ENCODE measurements at places on chromosomes 2 and 18.
A peak's percentile ranks its signal among the peaks of the same experiment; 100 is the strongest.

- DNase-seq = no peak
Measured at GRCh38 chr2:184624311-184624710, 26.0 kb downstream of the ZNF804A start.

GRCh38 chr18:22172120-22172582 is 2.8 kb downstream of the GATA6 start:
- no peak for DNase-seq

- DNase-seq = no peak
Measured at GRCh38 chr2:18244845-18245244, 315.6 kb downstream of the RDH14 start.

- no peak for DNase-seq
Measured at GRCh38 chr2:197506658-197507057, 6.5 kb downstream of the HSPE1 start.

DNA sequence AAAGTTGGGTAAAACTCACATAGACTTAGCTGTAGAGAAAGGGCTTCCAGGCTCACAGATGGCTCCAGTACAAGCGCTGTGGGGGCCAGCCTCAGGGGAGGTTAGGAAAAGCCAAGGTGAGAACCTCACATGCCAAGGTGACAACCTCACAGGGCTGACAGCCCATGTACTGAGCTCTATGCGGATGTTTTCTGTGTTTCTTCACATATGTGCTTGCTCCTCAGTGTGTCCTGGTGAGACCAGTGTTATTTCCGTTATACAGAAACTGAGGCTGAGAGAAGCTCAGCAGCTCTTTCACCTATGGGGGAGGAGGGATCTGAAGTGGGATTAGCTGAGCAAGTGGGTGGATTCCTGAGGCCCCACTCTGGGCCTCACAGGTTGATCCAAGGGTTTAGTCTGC is 67.3 kb downstream of the INPP4A start:
- peak; percentile 53 for DNase-seq

- no peak for DNase-seq
Measured at GRCh38 chr2:223894009-223894408, 51.1 kb downstream of the WDFY1 start.

DNA sequence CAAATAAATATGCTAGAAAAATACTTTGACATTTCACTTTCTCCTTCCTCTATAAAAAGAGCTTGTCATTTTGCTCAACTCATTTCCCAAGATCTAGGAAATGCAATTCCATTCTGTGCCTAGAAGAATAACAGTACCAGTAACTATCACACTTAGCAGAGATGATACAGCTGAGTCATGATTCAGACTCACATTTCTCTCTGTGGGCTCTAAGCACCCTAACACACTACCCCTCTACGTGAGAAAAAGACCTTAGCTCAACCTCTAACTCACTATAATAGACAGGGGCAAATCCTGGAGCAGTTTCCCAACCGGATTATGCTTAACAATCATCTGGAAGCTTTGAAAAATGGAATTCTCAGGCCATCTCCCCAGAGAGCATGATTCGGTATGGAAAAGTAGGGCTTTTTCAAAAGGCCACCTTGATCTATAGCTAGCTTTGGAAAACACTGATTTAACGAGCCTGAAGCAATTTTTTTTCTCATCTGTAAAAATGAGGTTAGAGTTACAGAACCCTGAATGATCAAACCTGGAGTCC is 1312.3 kb upstream of the PIK3C3 start:
- DNase-seq = no peak

- no peak for DNase-seq
Measured at GRCh38 chr2:78351208-78351607, 674.3 kb upstream of the REG3G start.

DNA sequence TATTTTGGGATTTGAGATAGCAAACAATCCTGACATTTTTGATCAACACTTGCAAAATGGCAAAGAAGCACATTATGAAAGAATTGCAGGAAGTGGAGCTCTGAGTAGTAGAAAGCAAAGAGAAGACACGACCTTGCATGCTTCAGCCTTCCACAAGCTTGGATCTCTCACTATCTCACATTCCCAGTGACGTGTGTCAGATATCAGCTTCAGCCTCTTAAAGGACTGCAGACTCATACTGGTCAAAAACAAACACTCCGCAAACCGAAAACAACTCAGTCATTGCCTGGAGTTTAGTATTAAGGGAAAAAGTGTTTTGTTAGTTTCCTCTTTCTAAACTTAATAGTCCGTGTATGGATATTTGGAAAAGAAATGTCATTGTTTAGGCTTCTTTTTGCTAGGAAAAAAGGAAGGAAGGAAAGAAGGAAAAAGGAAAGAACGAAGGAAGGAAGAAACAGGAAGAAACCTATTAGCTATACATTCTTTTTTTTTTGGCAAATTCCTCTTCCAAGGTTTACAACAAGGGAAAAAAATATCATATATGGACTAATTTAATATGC is 32.6 kb upstream of the SLC40A1 start:
- no peak for DNase-seq

DNA sequence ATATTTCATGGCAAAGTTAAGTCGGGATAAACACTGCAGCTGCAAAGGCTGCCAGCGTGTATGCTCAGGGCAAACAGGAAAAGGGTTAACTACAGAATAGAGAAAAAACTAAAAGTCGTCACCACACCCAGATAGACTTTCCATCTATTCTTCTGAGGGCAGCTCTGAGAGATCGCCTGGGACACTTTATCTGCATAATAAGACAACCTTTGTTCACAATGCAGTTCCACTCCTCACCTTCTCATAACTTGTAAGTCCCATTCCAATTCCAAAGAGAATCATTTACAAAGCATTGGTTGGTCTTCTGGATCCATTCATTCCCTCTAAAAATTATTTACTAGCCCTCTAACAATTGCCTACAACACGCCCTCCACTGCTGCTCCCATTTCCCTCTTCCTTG is 437.4 kb downstream of the RND3 start:
- no peak for DNase-seq

DNA sequence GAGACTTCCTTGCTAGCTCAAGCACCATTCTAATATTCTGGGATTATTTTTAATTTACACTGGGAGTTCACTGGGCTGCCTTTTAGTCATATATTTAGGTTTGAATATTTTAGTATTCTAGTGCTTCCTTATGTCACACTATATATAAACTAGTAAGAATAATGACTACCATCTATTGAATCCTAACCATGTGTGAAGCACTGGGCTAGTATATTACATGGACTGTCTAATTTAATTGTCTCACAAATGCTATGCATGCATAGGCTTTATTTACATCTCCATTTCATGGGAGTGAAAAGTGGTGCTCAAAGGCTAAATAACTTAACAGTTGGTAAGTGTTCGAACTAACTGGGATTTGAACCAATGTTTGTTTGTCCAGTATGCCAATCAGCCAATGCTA is 272.4 kb downstream of the RND3 start:
- no peak for DNase-seq

GRCh38 chr2:203500951-203501350 is 34.1 kb downstream of the RAPH1 start:
- DNase-seq = no peak

DNA sequence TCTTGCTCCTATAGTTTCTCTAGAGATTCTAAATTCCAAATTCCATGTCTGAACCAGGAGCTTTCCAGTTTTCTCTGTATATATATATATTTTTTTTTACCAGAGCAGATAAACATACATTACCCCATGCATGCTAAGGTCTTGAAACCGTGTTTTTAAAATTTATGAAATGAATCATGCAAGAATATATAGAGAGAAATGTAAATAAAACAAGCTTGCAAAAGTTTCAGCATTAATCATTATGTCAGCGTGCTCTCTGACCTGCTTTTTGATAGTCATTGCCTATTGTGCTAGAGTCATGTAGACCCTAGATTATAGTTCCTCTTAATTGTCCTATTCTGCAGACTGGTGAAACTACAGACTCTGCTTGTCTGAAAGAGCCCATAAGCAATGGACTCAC is 22.6 kb upstream of the TRIM43 start:
- no peak for DNase-seq

DNA sequence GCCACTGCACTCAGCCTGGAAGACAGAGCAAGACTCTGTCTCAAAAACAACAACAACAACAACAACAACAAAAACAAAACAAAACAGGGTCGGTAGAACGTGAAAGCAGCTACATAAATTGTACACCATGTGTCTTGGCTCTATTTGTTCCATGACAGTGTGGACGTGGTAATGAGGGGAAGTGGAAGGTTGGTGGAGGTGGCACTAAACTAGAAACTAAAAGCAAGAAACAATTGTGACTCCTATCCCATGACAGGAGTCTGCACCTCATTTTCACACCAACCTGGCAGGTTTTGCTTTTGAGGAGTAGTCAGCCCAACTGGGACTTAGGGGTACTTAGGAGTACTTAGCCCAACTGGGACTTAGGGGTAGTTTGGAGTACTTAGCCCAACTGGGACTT is 62.5 kb upstream of the MRPS9 start:
- no peak for DNase-seq

GRCh38 chr2:128269063-128269989 is 49.3 kb downstream of the HS6ST1 start:
- no peak for DNase-seq

- DNase-seq = no peak
Measured at GRCh38 chr2:183925281-183925680, 673.0 kb upstream of the ZNF804A start.

GRCh38 chr2:128774320-128775216 is 455.9 kb upstream of the HS6ST1 start:
- DNase-seq = no peak

GRCh38 chr2:26721115-26722032 is 28.9 kb downstream of the KCNK3 start:
- DNase-seq = no peak

- DNase-seq = no peak
Measured at GRCh38 chr2:99611034-99611433, 121.2 kb upstream of the REV1 start.

GRCh38 chr2:190561094-190561493 is 26.6 kb upstream of the NEMP2 start:
- DNase-seq = no peak

GRCh38 chr2:168188002-168188401 is 59.4 kb downstream of the STK39 start:
- DNase-seq = no peak

DNA sequence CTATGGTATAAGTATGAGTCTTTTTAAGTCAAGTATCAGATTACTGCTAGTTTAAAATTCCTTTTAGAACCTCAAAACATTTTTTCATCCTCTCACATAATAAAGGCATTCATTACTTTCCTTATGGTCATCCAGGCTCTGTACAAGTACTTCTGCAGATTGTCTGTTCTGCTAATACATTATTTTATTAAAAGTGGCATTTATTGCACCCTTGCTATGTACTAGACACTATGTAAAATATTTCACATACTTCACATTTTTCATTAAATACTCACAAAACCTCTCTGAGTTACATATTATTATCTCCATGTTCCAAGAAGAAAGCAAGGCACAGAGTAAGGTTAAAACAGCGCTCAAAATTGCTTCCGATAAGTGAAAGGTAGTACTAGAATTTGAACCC is 84.1 kb downstream of the RAPH1 start:
- no peak for DNase-seq

GRCh38 chr2:212005085-212005671 is 533.4 kb downstream of the ERBB4 start:
- DNase-seq = no peak

- peak; percentile 67 for DNase-seq
Measured at GRCh38 chr2:85813982-85814801, 60.4 kb downstream of the ATOH8 start.

DNA sequence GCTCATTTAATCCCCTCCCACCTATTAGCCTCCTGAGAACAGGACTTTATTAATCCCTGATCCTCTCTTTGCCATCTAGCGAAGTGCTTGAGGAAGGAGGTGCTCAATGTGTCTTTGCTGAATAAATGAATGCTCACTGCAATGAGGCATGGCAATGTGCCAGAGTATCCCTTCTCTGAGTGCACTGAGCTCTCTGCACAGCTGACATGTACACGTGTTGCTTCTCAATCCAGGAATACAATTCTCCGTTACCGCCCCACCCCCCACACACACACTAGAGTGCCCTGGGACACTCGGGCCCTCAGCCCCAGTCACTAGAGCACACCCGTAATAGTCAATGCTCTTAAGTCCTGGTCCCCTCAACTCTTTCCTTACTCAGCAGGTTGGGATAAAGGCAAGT is 41.4 kb downstream of the FAM178B start:
- DNase-seq = no peak
